ENCODE measurements at places on chromosomes 6 and 20.

DNA sequence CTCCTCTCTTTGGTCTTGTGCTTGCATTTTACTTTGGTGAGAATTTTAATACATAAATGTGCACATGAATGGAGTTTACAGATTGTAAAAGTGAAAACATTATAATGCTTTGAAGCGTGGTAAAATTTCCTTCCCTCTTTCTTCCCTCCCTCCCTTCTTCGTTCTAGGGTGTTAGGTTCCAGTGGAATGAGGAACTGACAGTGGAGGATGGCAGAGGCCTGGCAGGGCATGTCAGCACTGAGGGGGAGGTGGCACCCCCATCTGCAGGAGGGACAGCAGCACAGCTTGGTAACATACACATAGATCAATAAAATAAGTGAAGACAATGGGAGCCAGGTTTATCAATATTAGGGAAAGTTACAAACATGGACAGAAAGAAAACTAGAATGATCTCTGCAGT is 47.5 kb downstream of the RNASET2 start:
- DNase-seq = no peak

- DNase-seq = no peak
Observed at GRCh38 chr6:132511210-132511830, 1.6 kb downstream of the STX7 start.

DNA sequence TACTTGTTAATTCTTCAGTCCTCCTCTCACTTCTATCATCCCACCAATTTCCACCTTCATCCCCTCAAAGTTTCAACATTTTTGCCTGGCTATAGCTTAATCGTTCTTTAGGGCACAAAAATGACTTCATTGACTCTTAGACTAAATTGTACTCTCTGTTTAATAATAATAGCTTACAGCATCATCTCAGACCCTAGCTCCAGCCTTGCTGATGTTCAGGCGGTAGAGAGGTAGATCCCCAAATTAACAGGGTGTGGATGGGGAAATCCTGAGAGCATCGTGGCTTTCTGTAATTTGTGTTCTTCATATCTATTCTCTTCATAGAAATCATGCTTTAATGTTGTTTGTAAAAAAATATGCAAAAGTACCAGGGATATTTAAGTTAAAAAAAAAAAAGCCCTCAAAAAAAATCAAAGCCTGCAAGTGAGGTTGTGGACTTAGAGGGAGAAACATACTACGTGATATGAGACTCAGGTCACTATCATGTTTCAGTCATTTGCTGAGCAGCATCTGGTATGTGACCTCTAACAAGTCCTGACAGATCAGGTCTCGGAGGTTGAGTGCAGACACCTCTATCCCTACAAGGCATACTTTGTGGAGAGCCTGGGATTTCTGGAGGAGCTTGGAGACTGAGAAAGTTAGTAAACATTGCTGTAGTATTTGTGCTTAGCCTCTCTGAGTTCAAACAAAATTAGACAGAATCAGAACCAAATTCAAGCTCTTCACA is 1063.3 kb upstream of the CITED2 start:
- no peak for DNase-seq

- DNase-seq = peak; percentile 31
Observed at GRCh38 chr6:98343004-98343403, 491.4 kb upstream of the POU3F2 start.

- DNase-seq = no peak
Observed at GRCh38 chr6:37822851-37823682, 3.5 kb downstream of the ZFAND3 start.

DNA sequence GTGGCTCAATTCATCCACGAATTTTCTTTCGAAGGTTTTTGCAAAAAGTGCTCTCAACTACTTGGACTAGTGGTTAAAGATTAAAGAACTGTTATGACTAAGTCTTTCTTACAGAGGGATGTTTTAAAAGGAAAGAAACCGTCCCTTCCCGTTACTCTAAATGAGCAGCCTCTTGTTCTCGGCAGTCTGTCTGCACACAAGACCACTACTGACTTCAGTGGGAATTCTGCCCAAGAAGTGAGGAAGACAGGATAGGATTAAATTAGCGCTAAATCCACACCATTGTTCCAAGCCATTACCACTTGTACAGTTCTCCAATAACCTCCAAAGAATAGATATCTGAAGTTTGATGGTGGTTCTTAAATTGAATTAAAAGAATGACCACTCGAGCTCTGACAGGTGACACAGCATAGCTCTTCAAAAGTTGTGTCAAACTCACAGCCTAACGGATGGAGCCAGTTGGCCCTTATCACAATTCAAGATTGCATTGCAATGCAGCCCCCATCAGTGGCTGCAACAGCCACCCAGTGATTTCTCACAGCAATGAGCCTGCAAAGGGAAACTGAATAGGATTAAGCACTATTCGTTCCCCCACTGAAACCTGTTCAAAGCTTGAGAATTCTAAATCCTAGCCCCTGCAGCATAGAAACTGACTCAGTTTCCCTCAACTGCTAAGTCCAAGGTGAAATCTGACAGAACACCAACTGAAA is 1.8 kb downstream of the EPB41L2 start:
- no peak for DNase-seq

DNA sequence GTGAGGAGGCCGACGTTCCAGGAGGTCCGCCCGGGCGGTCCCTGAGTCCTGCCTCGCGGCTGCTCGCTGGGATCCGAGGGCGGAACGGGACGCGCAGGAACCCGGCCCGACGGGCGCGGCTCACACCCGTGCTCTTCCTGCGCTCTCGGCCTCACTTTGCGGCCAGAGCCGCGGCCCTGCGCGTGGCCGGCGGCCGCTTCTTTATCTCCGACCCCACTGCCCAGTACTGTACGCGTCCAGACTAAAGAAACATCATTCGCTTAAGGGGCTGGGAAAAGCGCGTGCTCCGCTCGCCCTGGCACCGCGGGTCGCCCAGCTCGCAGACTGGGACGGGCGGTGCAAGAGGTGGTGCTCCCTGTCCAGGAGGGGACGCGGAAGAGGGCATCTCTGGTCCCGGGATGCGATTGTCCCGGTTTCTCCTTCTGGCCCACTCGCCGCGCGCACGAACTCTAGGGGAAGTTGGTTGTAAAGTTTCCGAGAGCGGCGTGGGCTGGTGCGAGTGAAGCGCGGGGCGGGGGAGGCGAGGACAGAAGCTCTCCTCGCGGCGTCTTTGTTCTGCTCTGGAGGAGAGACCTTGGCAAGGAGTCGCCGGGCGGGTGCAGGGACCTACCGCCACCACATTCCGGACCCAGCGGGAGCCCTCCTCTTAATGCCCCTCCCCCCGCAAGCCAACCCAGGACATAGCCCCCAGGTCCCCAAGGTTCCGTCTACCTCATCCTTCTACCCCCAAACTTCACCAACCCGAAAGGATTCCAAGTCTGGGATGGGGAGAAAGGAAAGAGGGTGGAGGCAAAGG is 71.0 kb downstream of the SOX4 start:
- DNase-seq = peak; percentile 66

- no peak for DNase-seq
Observed at GRCh38 chr20:19861147-19861759, 103.2 kb downstream of the RIN2 start.

- no peak for DNase-seq
Observed at GRCh38 chr6:112481211-112481610, 134.1 kb downstream of the RFPL4B start.

- peak; percentile 65 for DNase-seq
Observed at GRCh38 chr6:51209651-51210050, 391.0 kb downstream of the TFAP2B start.

GRCh38 chr6:152129691-152130151 is 322.2 kb downstream of the ESR1 start:
- DNase-seq = no peak

- no peak for DNase-seq
Observed at GRCh38 chr20:7137395-7138151, 370.1 kb downstream of the BMP2 start.

DNA sequence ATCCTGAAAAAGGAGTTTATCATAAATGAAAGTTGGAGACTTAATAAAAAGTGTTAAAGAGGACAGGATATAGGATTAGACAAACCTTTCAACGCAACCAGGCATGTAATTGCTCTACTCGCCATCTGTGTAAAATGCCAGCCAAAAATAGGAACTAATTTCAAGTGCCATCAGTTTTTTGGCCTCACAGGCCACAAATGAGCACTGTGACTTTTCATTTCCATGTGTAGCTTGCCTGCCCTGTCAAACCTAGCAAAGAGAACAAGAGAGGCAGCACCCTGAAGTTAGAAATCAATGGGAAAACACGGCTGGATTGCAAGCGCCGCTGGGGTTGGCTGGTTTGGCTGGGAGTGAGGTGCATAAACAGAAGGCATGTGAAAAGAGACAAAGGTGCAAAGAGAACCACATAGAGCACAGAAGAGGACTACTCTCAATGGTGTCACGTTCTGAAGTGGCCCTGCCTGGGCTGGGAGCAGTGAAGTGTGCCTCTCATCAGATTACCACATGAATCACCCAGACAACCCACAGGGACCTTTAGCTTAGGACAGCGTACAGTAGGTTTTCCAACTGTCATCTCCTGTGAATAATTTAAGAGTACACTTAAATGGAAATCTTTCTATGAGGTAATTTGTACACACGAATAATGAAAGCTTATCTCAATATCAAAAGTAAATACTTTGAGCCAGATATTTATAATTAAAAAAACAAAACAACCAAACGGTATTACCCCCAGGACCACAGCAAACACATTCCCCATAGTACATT is 78.0 kb upstream of the NHSL1 start:
- DNase-seq = peak; percentile 88

DNA sequence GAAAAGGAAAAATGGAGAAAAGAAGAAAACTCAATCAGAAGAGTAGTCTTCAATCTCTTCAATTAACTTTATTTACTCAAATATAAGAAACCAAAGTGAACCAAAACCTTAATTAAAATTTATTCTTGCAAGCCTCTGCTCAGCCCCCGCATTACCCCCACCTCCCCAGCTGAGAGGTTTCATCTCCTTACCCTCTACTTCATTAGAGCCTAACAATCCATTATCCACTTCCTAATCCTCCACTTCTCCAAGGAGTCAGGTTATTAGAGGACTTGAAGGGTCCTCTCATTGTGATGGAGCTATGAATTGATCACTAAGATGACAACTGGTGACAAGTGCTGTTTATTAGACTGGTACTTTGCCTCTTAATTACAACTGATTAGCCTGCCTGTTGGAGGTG is 956.5 kb downstream of the TFAP2A start:
- DNase-seq = no peak

DNA sequence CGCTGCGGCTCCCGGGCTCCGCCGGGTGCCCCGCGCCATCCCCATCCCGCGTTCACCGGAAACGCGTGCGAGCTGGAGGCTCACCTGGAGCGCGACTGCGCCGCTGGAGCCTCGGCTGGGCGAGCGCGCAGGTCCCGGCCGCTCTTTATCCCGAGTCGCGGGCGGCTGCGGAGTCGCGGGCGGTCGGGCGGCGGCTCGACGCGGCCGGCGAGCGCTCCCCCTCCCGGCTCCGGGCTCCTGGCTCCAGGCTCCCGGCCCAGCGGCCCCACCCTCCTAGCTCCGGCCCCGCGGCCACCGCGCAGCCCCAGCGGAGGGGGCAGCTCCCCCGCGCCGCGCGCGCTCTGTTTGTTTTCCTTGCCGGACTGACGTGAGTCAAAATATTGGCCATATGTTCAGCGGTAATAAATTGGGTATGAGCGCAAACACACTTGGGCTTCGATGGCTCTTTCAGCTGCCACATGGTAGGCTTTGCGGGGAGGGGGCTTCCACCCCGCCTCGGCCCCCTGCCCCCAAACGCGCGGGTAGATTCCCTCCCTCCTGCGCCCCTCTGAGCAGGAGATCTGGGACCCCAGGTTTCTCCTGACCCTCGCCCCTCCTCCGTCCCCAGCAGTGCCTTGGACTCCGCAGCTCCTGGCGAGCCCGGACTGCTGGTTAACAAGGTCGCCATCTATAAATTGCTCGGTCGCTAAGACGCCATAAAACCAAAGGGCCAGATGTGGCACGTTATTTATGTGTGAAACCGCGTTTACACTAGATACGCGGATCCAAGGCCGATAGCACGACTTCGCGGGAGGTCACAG is 8.8 kb upstream of the NKX2-2 start:
- DNase-seq = peak; percentile 65

- DNase-seq = no peak
Observed at GRCh38 chr6:119390247-119390793, 40.8 kb upstream of the MAN1A1 start.

GRCh38 chr6:77425671-77426070 is 37.6 kb downstream of the HTR1B start:
- no peak for DNase-seq

- no peak for DNase-seq
Observed at GRCh38 chr6:52553719-52554118, 23.1 kb downstream of the TRAM2 start.

DNA sequence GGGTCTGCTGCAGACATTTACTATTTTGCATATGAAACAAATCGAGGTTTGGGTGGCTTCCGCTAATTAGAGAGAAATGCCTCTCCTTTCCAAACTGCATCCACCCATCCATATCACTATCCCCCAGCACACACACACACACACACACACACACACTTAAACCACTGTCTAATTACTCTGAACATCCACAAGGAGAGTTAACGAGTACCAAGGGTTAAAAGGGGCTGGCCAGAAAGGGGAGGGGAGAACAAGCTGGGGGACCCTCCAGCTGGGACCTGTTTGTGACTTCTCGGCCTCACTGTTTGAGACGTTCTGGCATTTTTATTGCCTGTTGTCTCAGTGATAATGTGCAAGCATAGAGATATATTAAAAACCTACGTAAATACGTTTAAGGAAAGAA is 261.2 kb downstream of the FOXC1 start:
- no peak for DNase-seq

DNA sequence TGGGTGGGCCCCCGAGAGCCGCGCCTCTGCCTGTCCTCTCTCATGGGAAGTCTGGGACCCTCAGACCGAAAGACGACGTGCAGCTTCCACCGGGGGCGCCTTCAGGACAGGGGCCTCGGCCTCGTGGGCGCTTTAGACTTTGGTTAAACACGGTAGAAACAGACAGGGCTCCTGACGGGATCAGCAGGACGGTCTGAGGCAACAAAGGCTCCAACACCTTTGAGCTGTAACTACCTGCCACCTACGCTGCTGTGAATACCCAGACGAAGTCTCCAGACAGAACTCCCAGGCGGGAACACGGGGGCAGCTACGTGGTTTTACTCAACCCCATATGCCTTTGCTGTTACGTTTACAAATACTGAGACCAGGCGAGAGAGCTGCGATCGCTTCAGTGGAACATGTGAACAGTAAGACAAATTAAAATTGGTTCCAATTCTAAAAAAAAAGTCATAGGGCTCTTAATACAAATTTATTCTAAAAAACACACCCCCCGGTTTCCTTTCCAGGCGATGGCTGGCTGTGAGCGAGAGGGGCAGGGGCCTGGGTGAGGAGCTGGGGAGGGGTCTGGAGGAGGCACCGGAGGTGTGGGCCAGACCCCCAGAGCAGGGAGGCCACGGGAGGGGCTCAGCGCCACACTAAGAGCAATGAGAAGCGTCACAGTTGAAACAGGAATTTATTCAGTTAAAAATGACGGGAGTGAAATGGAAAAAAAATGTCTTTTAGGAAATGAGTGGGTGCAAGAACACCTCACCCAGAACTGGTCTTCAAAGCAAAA is 453.2 kb downstream of the QKI start:
- no peak for DNase-seq

DNA sequence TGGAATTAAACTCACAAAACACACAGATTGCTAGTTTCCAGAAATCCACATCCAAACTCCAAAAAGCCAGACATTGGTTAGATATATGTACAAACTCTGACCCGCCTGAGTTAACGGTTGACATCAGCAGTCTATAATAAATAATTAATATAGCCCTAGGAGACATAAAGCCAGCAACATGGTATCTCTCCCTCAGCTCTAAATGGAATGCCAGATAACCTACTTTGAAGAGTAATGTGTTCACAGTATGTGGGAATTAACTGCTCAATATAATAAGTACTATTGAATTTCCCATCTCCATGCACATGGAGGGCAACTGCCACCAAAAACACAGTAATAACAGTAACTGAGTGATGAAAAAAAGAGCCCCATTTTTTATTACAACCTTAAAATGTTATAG is 383.2 kb downstream of the CD83 start:
- no peak for DNase-seq

GRCh38 chr6:111461860-111462259 is 21.2 kb downstream of the REV3L start:
- DNase-seq = no peak

Data from NCI-H526 (cell line).